NCI-H510A treated with DMSO at 0.1 percent for 48 hours (cell line): ENCODE measurements at places on chromosomes 1 and 21.

- DNase-seq = no peak
Observed at GRCh38 chr1:243315893-243316292, 60.1 kb downstream of the SDCCAG8 start.

DNA sequence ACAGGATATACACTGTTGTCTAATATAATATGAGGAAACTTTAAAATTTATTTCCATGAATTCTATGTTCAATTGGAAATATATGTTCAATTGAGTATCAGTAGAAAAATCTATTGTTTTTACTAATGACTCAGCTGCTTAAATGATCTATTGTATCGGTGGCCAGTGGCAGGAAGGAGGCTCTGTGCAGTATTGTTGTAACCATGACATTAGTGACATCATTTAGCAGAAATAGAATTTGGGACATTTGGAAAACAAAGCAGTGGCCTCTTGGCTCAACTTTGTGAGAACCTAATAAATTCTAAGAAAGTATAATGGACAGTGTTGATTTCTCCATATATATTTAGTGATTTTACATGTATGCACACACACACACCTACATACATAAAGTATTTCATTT, 257.4 kb downstream of the PDE4B start:
- no peak for DNase-seq

DNA sequence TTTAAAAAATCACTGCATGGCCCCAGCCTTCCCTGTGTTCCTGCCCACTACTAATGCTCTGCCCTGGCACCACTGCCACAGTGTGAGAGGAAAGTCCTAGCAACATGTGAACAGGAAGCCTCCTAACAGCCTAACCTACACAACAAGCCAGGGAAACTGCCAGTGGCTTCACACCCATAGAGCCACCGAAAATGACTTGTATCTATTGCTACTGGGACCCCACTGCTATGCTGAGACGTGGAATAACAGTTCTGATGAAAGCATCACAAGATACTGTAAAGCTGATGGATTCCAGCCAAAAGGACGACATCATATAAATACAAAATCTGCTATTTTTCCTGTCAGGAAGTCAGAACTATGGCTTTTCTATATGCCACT, 74.9 kb downstream of the JAK1 start:
- no peak for DNase-seq

- no peak for DNase-seq
Observed at GRCh38 chr1:99600782-99601181, 45.1 kb upstream of the PALMD start.

DNA sequence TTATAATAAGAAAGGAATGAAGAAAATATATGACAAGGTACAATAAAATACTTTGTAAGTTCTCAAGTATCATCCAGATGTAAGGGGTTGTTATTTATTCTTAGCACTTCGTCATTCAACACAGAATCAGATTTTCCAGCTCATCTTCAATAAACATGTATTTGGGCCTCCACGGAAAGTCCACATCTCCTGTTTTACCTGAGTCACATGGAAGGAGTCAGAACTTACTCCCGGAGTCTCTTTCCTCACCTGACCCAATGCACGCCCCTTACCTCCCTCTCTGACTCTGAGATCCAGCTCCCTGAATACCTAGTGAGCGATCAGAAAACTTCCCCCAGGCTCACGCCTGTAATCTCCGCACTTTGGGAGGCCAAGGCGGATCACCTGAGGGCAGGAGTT, 1.5 kb upstream of the PMVK start:
- no peak for DNase-seq

- DNase-seq = no peak
Observed at GRCh38 chr1:166080967-166081870, 85.6 kb downstream of the FAM78B start.

DNA sequence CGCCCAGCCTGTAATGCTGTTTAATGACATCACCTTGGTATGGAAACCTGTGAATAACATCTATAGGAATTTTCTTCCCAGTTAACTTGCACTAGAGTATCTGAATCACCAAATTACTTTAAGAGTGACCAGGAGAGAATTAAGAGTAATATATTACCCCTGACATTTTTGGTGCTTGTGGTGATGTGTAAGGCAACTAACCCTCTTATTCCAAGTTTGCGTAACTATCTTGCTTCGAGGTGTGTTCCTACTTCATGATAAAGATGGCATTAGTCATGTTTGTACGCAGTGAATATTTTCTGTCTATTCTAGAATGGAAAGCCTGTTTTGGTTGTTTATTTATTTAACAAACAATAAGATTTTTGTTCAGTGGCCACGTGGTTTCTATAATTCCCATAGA, 131.3 kb downstream of the ZP4 start:
- no peak for DNase-seq

DNA sequence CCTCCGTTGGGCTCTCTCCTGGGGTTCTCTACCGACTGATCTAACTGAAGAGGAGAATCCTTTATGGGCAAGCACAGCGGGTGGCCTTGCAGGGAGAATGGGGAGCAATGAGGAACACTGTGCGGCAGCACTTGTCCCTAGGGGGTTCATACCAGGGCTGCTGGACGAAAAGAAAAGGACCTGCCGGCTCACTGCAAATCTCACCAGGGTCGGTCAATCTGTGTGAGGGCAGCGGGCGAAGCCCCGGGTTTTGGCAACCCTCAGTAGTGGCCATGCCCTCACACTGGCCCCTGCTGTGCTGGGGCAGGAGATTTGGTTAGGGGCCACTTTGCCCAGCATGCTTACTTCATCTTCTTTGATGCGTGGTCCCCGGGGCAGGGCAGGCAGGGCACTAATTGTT, 5.9 kb downstream of the LHX9 start:
- DNase-seq = no peak

GRCh38 chr1:11731691-11732283, 4.1 kb upstream of the AGTRAP start:
- no peak for DNase-seq

DNA sequence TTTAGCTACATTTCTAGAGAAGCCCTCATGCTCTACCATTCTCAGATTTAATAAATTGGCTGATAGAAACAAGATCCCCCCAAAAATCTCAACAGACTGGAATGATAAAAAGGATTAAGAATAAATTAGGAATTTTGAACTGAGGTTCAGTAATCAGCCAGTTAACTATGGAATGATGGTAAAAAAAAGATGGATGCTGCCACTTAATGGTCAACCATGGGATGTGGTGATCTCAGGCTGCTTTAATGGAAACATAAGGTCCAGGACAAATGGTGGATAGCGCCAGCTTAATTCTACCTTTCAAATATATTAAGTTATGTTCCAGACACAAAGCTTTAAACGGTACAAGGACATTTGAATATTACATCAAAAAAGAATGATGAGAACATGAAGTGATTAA, 49.9 kb downstream of the CCN1 start:
- DNase-seq = no peak

- DNase-seq = no peak
Observed at GRCh38 chr1:45929257-45929687, 125.9 kb downstream of the MAST2 start.

GRCh38 chr1:197980457-197980856, 63.3 kb downstream of the LHX9 start:
- DNase-seq = no peak

- no peak for DNase-seq
Observed at GRCh38 chr1:184212649-184213314, 161.3 kb downstream of the TSEN15 start.

- DNase-seq = peak; percentile 43
Observed at GRCh38 chr1:231778009-231778719, 151.6 kb downstream of the DISC1 start.

DNA sequence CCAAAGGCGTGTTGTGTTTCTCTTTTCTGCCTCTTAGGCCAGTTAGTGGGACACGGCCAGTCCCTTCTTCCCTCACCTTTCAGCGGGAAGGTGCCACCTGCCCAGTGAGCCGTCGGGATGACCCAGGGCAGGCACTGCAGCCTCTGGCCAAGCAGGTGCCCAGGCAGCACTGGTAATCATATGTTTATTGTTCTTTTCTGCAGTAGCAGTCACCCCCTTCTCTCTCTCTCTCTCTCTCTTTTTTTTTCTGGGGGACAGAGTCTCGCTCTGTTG, 38.2 kb downstream of the CRYAA start:
- DNase-seq = no peak

DNA sequence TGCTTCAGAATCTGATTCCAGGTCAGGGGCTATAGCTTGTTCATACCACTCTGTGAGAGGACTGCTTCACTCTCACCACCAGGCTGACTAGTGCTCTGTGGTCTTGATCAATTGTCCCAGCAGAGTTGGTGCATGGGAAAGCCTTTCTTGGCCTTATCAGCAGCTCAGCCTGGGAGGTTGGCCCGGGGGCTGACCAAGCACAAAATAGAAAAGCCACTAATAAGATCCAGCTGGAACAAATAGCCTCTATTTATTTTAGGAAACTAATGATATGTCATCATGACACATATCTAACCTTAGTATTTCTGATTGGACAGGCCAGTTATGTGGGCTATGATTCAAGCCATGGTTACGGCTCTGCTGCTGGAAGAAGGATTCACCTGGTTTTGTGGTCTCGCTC, 134.2 kb downstream of the GDAP2 start:
- no peak for DNase-seq

DNA sequence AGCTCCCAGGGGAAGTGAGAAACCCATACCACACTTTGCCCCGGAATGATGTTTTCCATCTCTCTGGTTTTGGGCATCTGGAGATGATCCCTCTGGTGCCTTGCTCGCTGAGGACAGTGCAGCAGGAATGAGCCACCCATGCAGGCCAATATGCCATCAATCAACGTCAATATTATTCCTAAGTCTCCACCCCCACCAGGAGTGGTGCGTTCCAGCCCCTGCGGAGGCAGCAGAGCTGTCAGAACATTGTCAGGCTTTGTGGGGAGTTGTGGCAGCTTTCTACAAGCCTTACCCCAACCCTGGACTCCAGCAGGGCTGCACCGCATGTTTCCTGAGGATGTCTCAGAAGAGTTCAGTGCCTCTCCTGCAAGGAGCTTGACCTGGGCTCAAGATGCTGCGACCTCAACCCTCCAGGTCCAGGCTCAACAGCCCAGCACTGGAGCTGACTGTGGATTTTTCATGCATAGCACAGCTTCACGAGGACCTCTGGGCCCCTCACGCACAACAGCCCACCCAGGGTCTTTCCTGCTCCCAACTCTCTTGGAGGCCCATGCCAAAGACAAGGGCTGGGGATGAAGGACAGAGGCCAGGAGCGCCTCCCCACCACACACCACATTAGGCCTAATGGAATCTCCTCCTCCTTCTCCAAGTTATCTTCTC, 67.5 kb downstream of the PSMG1 start:
- DNase-seq = no peak

GRCh38 chr1:246005067-246005466, 502.0 kb downstream of the SMYD3 start:
- DNase-seq = no peak

DNA sequence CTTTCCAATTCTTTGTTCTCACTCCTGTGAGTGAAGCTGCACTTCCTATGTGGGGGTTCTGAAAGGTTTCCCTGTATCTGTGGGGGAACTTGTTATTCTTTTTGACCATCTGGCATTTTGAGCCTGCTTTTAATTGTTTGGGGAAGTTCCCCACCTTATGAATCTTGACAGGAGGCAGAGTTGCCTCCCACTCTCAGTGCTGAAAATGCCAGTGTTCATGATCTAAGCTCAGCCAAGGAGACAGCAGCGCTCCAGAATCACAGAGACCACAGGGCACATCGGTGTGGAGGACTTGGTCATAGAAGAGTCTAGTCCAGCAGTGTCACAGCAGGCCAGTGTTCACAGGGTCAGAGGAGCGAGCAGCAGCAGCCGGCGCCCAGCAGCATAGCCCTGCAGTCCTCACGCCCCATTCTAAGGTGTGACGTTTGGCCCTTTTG, 63.8 kb upstream of the PRDX6 start:
- no peak for DNase-seq

GRCh38 chr1:47906009-47906432, 91.2 kb downstream of the TRABD2B start:
- peak; percentile 85 for DNase-seq

- DNase-seq = no peak
Observed at GRCh38 chr1:204927673-204928641, 57.3 kb downstream of the NFASC start.

DNA sequence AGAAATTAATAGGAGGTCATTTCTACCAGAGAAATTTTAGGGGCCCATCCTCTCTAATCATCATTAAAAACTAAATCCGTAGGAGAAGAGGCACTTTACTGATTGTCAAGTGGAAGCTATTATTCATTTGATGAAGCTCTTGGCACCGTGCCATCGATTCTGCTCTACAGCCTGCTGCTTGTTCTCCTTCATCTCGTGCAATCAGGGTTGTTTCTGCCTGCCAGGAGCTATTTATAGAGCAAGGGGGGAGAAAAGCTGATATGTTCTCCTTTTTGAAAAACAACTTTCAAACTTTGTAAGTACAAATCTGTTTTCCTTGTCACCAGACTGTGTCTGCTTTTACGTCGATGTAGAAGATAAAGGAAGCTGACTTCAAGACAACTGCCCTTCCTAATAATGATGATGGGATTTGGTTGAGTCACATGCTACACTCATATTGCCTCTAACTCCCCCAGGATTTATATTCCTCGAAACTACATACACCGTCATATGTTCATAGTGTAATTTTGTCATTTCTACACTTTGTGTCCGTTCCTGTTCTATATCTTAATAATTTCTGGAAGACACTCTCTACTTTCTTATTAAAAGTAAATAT, 169.6 kb upstream of the LHX8 start:
- DNase-seq = peak; percentile 99

GRCh38 chr1:22206551-22207125, 63.7 kb upstream of the WNT4 start:
- no peak for DNase-seq

DNA sequence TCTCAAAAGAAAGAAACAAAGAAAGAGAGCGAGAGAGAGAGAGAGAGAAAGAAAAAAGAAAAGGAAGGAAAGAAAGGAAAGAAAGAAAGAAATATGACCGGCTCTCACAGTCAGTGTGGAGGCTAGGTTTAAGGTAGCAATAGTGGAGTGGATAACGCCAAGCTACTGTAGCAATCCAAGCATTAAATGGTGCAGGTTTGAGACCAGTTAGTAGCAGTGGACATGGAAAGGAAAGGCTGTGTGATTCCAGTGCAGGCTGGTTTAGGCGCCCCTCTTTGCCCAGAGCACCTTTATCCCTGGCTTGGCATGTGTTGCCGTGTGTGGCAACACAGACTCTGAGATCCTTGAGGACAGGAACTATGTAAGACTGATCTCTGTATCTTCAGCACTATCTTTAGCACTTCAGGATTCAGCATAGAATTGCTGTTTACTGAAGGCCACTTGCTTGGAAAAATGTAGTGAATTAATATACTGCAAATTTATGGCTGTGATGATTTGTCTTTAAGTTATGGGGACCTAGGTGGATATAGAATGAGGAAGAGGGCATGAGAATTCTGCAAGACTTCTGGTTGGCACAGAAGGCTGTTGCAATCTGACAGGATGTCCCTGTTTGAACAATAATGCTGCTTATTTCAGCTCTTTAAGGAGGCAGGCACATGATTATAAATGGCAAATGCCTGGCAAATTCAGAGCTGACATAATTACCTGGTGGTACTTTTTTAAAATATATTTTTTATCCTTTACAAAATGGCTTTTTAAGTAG, 10.8 kb upstream of the OSBPL9 start:
- DNase-seq = no peak

GRCh38 chr21:33441489-33442477, 38.0 kb downstream of the TMEM50B start:
- DNase-seq = peak; percentile 94
